Activated CD4-positive, alpha-beta T cell treated with anti-CD3 and anti-CD28 coated beads, Interleukin-2, amount 50 U/mL, for 4 hours (primary cell): ENCODE measurements at places on chromosomes 5 and 9.

DNA sequence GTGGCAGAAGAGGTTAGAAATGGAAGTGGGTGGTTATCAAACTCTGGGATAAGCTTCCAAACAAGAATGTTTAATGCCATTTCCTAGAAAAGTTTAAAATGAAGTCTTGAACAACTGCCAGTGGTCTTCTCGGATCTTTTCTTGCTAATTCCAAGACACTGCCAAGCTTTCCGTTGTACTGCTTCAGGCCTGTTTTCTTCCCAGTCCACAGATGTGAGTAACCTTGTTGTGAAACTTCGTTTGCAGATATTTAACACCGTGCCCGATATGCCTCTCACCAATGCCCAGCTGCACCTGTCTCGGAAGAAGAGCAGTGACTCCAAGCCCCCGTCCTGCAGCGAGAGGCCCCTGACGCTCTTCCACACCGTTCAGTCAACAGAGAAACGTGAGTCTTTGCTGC is 269.8 kb downstream of the NR3C1 start:
- DNase-seq = no peak

GRCh38 chr9:86039991-86040860 is 59.1 kb downstream of the GOLM1 start:
- no peak for DNase-seq

DNA sequence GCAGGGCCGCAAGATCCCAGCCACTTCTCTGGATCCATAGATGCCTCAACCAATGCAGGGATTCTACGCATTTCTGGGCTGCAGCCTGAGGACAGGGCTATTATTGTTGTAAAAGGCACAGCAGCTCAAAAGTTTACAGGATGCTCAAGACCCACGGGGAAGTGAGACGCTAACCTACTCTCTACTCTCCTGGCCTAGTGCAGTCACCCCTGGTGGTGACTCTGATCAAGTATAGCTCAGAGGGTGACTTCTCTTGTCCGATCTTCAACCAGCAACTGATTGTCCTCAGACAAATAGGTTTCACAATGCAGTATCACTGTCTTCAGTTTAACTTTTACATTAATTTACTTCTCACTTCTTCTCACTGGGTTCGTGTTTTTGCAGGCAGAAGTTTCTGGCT is 34.3 kb upstream of the ZNF354B start:
- DNase-seq = no peak

GRCh38 chr5:111859031-111859430 is 102.0 kb upstream of the NREP start:
- no peak for DNase-seq

DNA sequence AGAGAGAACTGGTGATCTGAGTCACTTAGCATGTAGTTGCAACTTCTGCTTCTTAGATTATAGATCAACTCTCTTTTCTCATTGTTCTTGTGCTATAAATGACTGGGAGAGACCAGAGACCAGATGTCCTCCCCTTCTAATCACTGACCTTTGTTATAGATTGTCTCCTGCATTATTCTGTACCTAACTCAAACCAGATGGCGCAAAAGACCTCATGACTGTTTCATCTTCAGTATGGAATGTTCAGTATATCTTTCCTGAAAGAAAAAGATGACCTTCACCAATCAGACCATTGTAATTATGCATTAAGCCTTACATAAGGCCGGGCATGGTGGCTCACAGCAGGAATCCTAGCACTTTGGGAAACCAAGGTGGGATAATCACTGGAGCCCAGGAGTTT is 30.5 kb upstream of the ADAM19 start:
- no peak for DNase-seq

DNA sequence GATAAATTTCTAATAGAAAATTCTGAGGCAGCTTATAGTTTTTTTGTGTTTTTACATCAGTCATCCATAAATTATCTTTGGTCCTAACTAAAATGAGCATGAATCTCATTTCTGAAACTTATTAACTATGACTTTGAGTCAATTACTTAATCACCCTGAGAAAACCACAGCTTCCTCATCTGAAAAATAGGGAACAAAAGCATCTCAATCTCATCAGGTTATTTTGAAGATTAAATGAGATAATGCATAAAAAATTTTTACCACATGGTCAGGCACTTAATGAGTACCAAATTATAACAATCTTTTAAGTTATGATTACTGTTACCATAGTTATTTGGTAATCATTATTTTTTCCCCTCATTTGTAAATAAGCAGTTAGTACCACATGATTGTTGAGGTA is 279.1 kb downstream of the MAST4 start:
- no peak for DNase-seq

- DNase-seq = no peak
Observed at GRCh38 chr5:109844148-109844547, 154.4 kb downstream of the MAN2A1 start.

DNA sequence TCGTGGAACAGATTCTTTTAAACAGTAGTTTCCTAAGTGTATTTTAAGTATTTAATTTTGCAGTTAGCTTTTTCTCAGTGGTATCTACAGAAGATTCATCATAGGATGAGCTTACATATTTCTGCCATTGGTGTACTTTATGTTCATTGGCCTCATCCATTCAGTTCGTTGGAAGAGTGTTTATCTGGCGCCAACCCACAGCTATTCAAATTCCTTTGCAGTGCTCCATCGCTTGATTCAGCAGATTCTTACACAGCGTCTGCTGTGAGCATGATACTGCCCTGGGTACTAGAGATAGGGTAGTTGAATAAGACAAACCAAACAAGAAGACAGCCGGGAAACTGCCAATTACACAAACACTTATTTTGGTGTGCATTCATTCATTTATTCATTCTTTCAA is 55.1 kb downstream of the NUP214 start:
- no peak for DNase-seq

- DNase-seq = no peak
Observed at GRCh38 chr5:167642779-167643517, 648.5 kb upstream of the WWC1 start.

GRCh38 chr5:68456756-68457217 is 241.2 kb downstream of the PIK3R1 start:
- DNase-seq = no peak

GRCh38 chr5:139523635-139524445 is 37.3 kb upstream of the UBE2D2 start:
- DNase-seq = no peak

GRCh38 chr5:102901424-102902134 is 146.5 kb downstream of the PAM start:
- DNase-seq = no peak

DNA sequence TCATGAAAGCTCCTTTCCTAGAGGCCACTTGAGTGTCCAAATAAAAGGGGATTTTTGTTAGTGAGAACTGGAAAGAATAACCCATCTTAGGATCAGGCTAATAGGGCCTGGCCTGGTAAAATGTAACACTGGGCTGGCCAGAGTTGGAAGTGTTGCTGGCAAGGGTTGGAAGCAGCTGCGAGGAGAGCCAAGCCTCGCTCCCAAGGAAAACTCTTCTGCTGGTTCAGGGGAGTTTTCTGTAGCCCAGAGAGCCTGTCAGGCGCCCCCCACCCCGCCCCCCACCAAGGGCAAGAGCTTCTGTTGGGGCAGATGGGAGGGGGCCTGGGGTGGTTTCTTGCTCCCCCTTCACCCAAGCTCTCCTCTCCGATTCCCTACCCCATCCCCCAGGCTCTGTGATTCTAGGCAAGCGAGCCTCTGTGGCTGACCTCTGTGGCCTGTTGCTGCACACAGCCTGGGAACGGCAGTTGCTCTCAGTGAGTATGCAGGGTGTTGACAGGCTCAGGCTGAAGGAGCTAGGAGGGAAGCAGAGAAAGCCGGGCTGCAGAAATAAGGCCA is 547.8 kb downstream of the CCDC171 start:
- no peak for DNase-seq

- no peak for DNase-seq
Observed at GRCh38 chr9:72540348-72540873, 19.0 kb downstream of the TMC1 start.

DNA sequence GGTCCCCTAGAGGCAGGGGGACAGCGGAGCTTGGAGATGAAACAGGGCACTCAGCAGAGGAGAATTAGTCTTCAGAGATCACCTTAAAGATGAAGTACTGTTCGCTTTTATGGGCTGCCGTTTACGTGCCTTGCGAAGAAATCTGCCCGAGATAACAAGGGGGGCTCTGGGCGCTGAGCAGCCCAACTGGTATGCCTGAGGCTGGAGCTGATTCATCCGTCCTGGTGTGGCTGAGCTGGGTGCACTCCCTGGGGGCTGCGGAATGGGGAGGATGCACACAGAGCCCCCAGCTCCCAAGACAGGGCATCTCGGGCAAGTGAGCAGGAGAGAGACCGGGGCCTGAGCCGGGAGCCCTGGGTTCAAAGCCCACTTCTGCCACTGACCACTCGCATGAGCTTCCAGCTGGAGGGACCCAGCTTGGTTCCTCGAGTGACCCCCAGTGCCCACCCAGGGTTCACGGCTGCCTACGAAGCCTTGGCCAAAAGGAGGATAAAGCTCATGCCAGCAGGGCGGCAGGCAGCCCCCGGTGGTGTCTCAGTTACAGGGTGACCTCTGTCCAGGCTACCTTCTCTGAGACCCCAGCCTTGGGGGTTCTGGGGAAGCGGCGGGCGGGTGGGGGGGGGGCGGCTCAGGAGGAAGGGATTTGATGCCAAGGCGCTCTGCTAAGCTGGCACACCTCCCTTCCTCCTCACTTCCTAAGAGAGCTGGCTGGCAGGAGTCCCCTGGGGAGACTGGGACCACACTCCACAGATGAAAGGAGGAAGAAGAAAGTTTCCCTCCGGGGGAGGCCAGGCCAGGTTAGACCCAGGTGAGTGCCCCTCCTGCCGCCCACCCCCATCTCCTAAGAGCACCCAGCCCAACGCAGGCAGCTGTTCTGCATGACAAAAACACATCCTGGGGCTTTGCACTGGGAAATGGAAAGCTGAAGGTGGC is 5.7 kb downstream of the FIBCD1 start:
- DNase-seq = no peak

GRCh38 chr9:117757561-117758190 is 53.5 kb downstream of the TLR4 start:
- DNase-seq = no peak

DNA sequence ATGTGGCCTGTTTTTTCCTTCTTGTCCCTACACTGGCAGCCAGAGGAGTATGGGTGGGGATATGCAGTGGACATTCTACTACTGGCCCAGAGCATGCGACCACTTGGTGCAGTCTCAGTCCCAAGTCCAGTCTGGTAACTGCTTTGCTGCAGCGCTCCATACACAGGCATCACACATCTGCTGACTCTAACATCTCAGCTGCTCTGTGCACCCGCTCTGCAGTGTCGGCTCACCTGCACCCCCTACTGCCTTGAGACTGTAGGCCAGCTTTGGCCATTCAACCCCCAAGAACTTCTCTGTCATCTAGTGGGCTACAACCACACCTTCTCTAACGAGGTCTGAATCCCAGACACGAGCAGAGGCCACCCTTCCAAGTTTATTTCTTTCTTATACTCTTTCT is 46.4 kb upstream of the SLCO6A1 start:
- DNase-seq = no peak

DNA sequence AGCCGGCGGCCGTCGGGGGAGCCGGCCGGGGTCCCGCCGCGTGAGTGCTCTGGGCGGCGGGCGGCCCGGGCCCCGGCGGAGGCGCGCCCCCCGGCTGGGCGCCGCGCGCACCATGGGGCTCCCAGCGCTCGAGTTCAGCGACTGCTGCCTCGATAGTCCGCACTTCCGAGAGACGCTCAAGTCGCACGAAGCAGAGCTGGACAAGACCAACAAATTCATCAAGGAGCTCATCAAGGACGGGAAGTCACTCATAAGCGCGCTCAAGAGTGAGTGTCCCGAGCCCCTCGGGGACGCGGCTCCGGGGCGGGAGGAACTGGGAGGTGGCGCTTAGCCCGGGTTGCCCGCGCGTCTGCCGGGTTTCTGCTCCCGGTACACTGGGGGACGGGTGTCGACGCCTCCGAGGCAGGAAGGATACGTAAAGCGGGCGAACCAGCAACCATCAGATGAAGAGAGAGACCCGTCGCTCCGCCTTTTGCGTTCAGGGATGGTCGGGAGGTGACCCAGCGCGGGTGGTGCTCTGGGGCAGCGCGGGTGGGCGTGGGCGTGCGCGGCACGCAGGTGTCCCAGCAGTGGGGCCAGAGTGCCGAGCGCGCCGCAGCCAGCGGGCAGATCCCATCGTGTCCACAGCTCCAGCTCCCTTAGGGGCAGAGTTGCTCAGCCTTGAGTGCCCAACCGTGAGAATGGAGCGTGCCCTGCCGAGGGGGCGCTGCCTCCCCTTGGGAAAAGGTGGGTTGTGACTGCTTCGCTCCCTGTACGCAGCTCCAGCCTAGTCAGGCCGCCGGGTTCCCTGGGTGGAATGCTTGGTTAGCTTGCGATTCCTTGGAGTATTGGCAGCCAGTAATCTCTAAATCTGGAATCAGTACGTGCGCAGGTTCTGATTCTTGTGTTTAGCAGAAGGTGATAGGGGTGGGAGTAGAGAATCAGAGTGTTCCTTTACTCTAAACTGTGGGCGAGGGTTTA is 753 bp downstream of the ARHGAP26 start:
- DNase-seq = peak; percentile 44

GRCh38 chr9:12065050-12065449 is 628.1 kb upstream of the TYRP1 start:
- DNase-seq = no peak

GRCh38 chr9:77714077-77714549 is 66.0 kb upstream of the GNA14 start:
- DNase-seq = no peak

- no peak for DNase-seq
Observed at GRCh38 chr9:69089082-69089481, 53.5 kb downstream of the FXN start.

- no peak for DNase-seq
Observed at GRCh38 chr5:137735555-137736284, at the start of gene KLHL3. Gene KLHL3 (minus strand): TSS chr5:137736089. CDS start chr5:137735646, 443 bp downstream.

DNA sequence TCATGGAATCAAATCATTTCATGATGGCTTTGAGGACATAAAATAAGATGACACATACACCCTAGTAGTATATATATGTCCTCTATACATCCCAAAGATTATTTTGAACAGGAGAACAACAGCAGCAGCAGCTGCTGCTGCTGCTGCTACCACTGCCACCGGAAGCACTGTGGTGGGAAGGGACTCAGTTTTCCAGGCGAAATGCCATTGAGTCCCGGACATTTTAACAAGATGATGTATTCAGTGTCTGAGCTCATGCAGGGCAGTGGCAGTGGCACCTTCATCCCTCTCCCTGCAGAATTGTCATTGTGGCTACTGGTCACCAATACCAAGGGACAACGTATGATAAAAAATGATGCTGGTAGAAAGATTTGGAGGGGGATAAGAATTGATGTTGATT is 151.3 kb downstream of the CHSY3 start:
- DNase-seq = no peak

DNA sequence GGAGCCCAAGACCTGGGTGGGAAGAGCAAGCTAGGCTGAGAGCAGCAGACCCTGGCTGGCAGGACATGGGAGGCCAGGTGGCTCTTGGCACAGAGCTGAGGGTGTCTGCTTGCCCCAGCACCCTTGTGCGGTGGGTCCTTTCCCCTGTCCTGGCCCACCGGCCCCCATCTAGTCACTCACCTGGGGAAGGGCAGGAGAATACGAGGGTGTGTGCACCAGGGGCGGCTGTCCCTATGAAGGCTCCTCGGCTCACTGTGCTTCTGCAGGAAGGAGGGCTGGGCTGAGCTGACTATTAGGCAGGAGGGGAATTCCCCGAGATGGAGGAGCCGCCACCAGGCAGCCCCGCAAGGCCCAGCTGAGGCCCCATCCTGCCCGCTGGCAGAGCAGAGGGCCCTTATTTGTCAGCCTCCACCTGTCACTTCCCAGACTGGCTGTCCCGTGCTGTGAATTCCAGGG is 6.1 kb upstream of the TNIP1 start:
- peak; percentile 56 for DNase-seq
